Fibroblast of skin of left biceps (primary cell): ENCODE measurements at places on chromosomes 11 and 22.
A peak's percentile ranks its signal among the peaks of the same experiment; 100 is the strongest.

DNA sequence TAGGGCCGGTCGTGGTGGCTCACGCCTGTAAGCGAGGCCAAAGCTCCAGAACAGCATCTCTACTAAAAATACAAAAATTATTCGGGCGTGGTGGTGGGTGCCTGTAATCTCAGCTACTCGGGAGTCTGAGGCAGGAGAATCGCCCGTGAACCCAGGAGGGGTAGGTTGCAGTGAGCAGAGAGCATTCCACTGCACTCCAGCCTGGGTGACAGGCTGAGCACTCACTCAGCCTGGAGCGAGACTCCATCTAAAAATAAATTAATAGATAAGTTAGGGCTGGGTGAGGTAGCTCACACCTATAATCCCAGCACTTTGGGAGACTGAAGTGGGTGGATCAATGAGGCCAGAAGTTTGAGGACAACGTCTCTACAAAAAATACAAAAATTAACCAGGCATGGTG lies 10.2 kb upstream of the TAB1 start:
- DNase-seq: no peak

- no peak for DNase-seq
Measured at GRCh38 chr11:110793556-110793955, 81.3 kb upstream of the ARHGAP20 start.

DNA sequence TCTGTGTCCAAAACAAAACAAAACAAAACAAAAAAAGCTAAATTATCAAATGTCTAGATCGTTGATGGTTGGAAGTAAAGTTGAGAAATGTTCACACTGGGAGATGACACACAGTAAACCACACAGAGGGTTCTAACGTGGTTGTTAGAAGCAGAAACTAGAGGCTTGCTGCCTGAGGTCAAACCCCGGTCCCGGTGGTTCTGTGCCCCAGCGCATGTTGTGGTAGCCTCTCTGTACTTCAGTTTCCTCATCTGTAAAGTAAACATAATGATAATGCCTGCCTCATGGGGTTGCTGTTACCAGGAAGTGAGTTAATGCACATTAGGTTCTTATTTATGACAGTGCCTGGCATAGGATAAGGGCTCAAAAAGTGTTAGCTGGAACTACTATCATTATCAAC lies 33.4 kb downstream of the PPARA start:
- no peak for DNase-seq

- DNase-seq: no peak
Measured at GRCh38 chr11:122717264-122717867, 61.8 kb downstream of the UBASH3B start.

DNA sequence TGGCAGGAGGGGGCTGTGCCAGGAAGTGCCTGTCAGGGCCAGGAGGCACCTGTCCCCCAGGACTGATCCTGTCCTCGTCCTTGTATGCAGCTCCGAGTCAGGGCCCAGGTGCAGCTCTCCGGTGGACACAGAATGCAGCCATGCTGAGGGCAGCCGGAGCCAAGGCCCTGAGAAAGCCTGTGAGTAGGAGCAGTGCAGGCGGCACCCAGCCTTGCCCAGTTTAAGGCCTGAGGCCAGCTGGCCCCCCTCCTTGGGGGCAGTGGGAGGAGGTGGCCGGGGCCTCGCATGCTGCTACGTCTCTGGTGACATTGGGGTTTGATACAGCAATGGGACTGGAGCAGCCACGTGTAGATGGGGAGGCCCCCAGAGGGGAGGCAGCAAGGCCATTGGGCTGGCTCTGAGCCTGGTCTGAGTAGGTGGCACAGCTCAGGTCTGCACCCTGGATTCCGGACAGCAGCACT lies 34.9 kb downstream of the SBF1 start:
- DNase-seq: no peak

- DNase-seq: no peak
Measured at GRCh38 chr22:41917903-41918791, 3.3 kb upstream of the SHISA8 start.

- DNase-seq: no peak
Measured at GRCh38 chr22:25203082-25203481, 3.4 kb downstream of the CRYBB3 start.

DNA sequence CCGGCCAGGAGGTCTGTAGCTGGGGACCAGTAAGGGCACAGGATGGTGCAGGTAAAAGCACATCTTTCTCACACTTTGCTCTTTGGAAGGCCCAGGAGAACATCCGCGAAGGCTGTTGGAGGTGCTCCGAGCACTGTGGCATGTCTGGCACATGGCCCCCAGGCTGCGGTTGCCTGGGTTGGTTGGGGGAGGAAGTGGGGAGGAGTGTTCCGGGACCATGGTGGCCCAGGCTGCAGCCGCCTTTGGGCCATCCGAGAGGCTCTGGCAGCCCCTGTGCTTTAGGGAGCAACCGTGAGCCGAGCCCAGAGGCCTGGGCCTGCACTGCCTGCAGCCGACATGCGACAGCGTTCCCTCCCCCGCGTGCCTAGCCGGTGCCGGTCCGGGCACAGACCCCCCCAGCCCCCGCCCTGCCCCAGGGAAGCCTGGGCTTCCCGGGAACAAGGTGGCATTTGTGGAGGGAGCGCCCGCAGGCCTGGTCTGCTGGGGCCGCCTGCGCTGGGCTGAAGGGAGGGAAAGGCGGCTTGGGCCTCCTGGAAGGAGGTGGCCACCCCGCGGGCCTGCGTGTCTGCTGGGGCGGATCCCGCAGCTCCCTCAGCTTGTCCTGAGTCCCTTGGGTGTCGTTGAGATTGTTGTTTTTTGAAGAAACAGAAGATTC lies 57.9 kb downstream of the GRAMD4 start:
- DNase-seq: no peak

DNA sequence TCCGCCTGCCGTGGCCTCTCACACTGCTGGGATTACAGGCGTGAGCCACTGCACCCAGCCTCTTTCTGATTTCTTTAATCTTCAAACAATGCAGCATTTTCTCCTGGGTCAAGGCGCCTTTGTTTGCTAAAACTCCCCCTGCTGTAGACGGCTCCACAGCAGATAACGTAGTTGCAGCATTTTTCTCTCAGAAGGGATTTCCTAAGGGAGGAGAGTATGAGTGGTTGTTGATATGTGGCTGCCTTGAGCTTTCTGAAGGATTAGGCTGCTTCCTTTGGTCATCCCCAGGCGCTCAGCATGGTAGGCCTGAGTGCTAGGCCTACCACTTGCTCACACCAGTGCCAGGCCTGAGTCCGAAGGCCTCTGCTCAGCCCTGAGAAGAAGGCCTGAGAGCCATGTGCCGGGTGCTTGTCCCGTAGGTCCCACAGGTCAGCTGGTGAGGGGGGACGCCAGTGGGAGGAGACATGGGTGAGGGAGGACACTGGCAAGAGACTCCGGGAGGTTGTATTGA lies 18.1 kb downstream of the SMARCB1 start:
- DNase-seq: no peak

- DNase-seq: no peak
Measured at GRCh38 chr22:40388231-40388630, 17.8 kb downstream of the SGSM3 start.

GRCh38 chr11:27524155-27524554 lies 17.6 kb upstream of the LIN7C start:
- no peak for DNase-seq

DNA sequence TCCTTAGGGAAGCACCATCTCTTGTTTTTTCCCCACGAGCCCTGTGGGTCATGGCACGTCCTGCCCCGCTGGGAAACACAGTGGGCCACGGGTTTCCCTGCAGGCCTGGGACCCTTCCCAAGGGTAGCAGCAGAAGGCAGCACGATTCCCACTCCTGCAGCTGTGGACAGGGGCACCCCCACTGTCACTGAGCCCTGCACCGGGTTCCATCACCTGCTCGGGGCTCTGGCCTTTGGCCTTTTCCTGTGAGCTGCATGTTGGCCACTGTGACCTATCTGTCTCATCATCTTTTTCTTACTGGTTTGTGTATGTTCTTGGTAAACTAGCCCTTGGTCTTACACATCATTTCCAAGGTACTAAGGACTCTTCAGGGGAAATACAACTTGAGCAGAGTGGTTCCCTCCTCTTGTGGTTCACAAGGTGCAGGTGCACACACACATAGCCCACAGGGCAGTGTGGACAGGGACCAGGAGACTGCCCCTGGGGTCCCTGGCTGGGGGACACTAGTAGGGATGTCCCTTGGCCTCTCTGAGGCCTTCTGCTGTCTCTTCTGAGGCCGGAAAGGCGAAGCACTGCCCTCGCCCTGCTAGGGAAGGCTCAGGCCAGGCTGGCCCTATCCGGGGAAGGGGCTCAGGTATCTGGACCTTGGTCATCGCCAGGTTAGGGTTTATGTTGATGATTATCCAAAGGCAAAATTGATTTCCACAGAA lies 19.0 kb upstream of the TXNRD2 start:
- DNase-seq: no peak

- no peak for DNase-seq
Measured at GRCh38 chr11:127950162-127950561, 637.2 kb downstream of the ETS1 start.

- DNase-seq: no peak
Measured at GRCh38 chr22:33579448-33580093, 340.7 kb downstream of the LARGE1 start.

DNA sequence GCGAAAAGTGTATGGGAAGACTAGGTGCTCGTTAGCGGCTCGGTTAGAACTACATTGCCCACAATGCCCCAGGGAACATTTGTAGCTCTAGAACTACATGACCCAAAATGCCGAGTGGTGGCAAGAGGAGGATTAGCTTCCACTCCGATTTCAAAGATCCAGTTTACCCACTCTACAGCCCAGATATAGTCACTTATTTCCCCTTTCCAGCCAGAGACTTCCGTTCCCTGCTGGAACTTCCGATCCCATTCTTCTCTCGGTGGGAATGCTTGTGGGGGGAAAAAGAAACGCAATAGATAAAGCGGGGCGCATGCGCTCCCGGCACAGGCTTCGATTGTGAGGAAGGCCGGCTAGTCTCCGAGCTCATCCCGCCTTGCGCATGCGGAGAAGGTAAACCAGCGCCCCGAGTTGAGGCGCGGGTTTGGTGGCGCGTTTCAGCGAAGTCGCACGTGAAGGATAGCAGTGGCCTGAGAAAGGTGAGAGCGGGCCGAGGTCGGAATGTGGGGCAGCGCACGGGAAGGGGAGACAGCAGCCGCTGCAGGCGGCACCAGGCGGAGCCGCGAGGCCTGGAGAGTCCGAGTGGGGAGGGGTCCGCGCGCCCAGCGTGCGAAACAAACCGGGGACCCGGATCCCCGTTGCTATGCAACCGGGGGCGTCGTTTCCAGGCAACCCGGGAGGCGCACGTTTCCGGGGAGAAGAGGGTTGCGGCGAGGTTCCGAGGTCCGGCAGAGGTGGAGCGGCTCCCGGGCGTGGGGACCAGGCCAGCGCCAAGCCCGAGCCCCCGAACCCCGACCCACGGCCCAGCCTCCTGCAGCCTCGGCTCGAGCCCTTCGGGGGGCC lies at the start of gene TMEM109:
TMEM109 (plus strand) TSS at position 366 of the 840 bp plus-strand sequence. CDS start 5,536 bp downstream, outside the sequence.
- peak; percentile 78 for DNase-seq

DNA sequence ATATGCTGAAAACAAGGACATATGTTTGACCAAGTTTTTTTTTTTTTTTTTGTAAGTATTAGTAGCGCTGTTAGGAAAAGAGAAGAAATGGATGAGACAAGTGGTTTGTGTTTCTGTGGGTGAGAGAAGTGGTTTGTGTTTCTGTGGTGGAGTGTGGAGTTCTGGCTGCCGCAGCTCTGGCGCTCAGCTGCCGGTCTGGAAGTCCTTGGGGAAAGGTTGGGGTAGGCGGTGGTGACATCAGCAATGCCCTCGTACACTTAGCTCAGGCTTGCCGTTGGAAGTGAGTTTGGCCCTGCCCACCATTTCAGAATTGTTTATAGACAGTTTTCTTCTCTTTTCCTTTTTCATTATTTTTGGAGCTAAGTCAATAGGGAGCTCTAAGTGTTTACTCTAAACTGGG lies 116.6 kb downstream of the TBC1D22A start:
- no peak for DNase-seq

DNA sequence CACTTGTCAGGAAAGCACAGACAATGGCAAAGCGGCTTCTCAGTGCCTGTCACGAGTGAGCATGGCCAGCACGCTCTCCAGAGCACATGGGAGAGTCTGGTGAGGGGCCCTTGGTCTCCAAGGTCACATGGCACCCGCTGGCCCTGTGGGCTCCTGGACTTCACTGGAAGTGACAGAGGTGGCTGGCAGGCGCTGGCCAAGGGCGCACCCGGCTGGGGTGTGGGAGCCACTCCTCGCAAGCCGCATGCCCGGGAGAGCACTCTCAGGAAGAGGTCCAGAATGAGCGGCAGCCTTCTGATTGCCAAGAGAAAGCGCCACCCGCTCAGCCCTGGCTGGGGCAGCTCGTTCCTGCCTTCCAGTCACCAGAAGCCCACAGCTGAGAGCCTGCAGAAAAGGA lies 17.1 kb upstream of the MOB2 start:
- no peak for DNase-seq

DNA sequence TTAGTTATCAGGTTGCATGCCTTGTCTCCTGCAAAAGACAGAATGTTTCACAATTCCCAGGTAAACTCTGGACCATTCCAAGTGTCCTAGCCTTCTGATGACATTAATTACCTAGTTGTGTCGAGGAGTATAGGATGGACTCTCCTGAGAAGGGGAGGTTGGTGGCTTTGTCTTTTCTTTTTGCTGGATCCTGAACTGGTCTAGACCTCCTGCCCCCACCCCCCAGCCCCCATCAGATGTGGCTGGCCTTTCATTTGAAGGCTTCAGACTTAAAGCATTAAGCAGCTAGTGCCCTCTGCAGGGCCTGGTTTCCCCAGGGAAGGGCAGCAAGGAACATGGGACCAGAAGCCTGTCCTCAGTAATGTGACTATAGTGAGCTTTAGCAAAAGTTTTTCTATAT lies 9.7 kb downstream of the MCAM start:
- no peak for DNase-seq

DNA sequence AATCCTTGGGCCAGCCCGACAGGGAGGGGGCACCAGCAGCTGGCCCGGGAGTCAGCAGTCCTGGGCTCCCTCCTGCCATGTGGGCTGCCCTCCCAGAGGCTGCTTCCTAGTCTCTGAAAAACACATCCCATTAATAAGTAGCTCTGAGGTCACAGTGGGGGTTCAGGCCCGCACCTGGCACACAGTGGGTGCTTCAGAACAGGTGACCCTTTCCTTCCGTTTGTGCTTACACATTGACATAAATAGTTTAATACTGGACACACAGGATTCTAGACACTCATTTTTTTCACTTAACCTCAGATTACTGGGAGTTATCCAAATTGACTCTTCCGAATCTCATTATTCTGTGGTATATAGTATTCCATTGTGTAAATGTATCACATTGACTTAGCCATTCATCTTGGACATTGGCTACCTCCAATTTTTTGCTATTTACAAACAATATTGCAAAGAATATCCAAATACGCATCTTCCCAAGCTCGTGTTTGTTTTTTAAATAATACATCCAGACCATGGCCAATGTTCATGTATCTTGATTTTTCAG lies 474 bp upstream of the CHADL start:
- no peak for DNase-seq

GRCh38 chr11:10326012-10326964 lies 21.4 kb downstream of the ADM start:
- DNase-seq: no peak

- no peak for DNase-seq
Measured at GRCh38 chr11:76831686-76832310, 28.9 kb upstream of the ACER3 start.

GRCh38 chr11:23010790-23011335 lies 150.6 kb upstream of the CCDC179 start:
- no peak for DNase-seq

- no peak for DNase-seq
Measured at GRCh38 chr11:34181856-34182405, 76.5 kb downstream of the NAT10 start.
